Chondrocyte (in vitro differentiated cells): ENCODE measurements at places on chromosomes 6 and 20. TPM values are rescaled to one million over a fixed set of nuclear protein-coding genes. Genes with fewer than 3 reads are reported as not detected.

GRCh38 chr20:44946271-44946852 lies 13.8 kb downstream of the TOMM34 start:
- peaks cover 26% of the 10 kb centered on the region for H3K36me3 ChIP-seq
- H3K27me3 ChIP-seq, result no peaks in the 10 kb centered on the region
- H3K4me3 ChIP-seq, result no peak overlapping the region
- H3K27ac ChIP-seq, result no peak overlapping the region
- no peak for DNase-seq

DNA sequence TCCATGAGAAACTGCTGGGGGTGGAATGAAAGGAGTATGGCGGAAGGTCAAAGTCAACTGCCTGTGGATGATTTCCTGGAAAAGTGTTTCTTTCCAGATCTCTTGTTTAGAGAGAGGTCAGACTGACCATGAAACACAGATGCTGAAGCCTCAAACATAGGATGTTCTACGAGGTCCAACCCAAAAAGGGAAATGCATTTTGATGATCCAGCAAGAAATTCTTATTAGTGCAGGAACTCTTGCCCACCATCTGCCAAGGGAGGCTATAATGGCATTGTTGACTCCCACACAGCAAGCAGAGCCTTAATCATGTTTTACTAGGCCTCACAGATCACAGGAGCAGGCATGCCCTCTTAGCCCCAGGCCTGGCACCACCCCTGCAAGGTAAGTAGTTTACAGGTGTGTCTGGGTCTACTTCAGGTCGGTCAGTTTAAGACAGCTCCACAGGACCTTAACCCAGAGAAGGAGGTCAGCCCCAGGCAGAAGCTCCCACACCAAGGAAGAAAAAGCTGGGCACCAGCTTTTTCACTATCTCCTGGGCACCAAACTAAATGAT lies 67.6 kb upstream of the CNKSR3 start:
- no peaks in the 10 kb centered on the region for H3K27me3 ChIP-seq
- H3K36me3 ChIP-seq, result peaks cover 7% of the 10 kb centered on the region
- no peak for DNase-seq
- no peak overlapping the region for H3K27ac ChIP-seq

DNA sequence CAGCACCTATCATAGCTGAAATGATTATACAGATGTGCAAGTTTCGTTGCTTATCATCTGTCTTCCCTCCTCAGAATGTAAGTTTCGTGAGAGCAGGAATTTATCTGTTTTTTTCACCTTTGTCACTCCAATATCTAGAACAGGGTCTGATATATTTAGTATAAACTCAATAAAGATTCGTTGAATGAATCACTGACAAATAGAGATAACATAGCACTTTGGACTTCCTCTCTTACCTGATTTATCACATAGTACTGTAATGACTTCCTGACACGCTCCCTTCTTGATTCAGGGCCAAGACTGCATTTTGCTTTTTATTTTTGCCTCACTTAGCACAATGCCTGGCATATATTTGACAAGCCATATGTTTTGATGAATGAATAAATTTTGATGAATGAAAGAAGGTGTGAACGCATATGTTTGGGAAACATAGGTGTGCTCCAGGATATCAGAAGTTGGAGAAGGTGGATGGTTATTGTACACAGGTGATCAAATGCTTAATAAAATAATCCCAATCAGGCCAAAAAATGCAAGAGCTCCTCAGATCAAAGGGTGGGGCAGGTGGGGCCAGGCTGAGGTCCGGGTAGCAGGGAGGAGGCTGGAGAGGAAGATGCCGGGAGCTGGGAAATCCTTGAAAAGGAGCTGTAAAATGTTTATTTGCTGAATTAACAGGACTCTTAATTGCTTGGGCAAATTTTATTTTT lies 33.0 kb downstream of the PIM1 start:
- peaks cover 5% of the 10 kb centered on the region for H3K27me3 ChIP-seq
- H3K4me1 ChIP-seq, result no peaks in the 10 kb centered on the region
- H3K4me3 ChIP-seq, result no peak overlapping the region

GRCh38 chr20:53774461-53775203 lies 181.0 kb upstream of the ZNF217 start:
- peak overlapping the region; percentile 92 for H3K27ac ChIP-seq
- no peaks in the 10 kb centered on the region for H3K27me3 ChIP-seq
- H3K4me1 ChIP-seq, result peaks cover 36% of the 10 kb centered on the region
- no peak overlapping the region for H3K4me3 ChIP-seq

- no peak overlapping the region for H3K27ac ChIP-seq
- no peak for DNase-seq
Measured at GRCh38 chr6:73547036-73547435, 26.2 kb upstream of the EEF1A1 start.

DNA sequence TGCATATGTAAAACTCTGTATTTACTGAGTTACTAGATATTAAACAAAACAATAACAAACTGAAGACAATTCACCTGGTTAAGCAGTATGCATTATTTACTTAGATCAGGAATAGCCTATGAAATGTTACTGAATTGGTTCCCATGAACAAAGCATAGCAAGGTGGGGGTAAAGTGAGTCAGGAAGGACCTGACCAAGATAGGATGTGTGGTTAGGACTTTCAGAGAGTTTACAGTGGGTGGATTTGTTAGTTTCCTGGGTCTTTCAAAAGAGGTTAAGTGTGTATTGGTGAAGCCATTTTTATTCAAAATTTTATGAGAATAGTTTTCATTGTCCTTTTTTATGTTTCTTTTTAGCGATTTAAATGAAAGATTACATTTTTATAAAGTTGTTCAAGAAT lies 32.9 kb downstream of the TBPL1 start:
- no peak overlapping the region for H3K4me3 ChIP-seq
- DNase-seq, result no peak
- H3K27ac ChIP-seq, result no peak overlapping the region
- H3K27me3 ChIP-seq, result no peaks in the 10 kb centered on the region
- H3K4me1 ChIP-seq, result peaks cover 7% of the 10 kb centered on the region
- peaks cover 29% of the 10 kb centered on the region for H3K36me3 ChIP-seq

DNA sequence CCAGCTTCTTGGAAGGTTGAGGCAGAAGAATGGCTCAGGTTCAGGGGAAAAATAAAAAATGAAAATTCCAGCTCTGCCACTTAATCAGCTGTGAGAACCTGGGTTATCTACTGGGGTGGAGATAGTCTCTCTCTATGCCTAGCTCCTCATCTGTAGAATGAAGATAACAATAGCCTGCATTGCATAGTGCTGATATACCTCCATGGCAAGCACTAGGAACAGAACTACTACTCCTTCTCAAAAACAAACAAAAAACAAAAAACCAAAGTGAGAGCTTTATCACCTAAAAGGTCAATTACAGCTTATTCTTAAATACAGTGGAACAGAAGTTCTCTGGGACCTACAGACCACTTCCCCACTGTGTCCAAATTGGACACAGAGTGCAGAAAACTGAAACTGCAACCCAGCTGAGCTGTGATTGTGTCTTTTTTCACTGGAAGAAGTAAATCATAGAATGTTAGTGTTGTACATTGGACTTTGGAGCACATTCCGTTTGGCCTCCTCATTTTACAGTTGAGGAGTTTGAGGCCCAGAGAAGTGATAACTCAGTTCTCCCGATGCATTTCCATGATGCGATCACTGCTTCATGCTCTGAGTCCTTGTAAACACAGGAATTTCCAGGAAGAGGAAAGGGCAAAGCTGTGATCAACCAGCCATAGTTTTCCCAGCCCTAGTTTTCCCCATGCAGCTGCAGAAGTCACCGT lies 23.3 kb downstream of the MTFR2 start:
- H3K4me1 ChIP-seq, result peaks cover 14% of the 10 kb centered on the region
- H3K4me3 ChIP-seq, result no peak overlapping the region
- H3K27ac ChIP-seq, result no peak overlapping the region
- no peak for DNase-seq
- no peaks in the 10 kb centered on the region for H3K27me3 ChIP-seq

DNA sequence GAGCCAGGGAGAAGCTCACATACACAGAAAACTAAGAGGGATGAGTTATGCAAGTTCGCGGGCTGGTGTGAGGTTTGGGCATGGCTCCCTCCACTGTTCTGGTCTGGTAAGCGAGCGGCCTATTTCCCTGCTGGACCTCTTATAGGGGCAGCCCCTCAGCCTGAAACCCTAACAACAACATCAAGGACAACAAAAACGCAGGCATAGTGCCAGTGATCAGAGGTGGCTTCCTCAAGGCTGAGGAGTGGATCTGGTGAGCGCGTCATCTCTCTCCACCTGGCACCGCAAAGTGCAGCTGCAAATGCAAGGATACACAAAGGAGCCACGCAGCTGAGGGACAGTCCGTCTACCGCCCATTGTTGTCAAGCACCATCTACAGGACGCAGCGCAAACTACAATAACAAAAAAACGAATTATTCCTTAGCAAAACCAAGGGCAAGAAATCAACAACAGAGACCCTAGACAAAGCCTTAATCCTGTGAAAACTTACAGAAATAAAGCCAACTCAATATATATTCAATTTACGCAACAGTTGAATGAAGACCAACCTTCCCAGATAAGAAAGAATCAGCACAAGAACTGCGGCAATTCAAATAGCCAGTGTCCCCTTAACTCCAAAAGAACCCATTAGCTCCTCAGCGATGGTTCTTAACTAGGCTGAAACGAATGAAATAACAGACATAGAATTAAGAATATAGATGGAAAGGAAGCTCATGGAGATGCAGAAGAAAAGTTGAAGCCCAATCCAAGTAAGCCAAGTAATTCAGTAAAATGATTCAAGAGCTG lies 9.2 kb upstream of the DEFB110 start:
- no peak overlapping the region for H3K4me3 ChIP-seq
- H3K27ac ChIP-seq, result no peak overlapping the region
- no peak for DNase-seq
- H3K36me3 ChIP-seq, result no peaks in the 10 kb centered on the region
- peaks cover 18% of the 10 kb centered on the region for H3K27me3 ChIP-seq

DNA sequence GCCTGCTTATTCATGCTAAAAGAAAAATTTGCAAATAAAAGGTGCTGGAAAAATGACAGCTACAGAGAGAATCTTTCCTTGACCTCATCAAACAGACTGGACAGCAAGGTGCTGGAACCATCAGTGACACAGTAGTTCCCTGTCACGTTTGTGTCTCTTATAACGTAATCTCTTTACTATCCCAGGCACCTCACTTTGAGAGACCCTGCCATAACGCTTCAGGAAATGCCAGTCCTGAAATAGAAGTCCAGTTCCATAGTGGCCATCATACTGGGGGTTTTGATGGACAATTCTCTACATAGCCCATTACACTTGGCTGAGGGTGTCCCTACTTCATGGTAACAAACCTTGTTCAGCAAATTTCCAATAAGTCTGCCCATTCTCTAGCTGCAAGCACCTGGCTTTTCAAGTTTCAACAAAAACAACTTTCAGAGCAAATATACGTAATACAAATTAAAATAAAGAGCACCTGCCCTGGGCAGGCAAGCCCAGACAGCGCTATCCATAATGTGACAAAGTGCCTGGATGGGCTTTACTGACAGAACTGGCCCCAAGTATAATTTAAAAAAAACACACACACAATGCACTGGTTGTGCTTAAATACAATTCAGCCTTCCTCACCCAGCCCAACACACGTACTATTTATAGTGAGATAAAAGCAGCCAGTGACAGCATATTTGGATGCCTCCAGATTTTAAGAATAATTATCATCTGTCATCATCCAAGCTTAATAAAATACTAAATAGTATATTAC lies 38.7 kb downstream of the CNKSR3 start:
- peak overlapping the region; percentile 33 for H3K27ac ChIP-seq
- H3K4me1 ChIP-seq, result peaks cover 34% of the 10 kb centered on the region
- H3K27me3 ChIP-seq, result no peaks in the 10 kb centered on the region
- no peak for DNase-seq

- H3K4me3 ChIP-seq, result no peak overlapping the region
- peaks cover 8% of the 10 kb centered on the region for H3K36me3 ChIP-seq
- no peak for DNase-seq
- H3K27me3 ChIP-seq, result no peaks in the 10 kb centered on the region
- no peak overlapping the region for H3K27ac ChIP-seq
Measured at GRCh38 chr6:45027126-45027525, 301.0 kb upstream of the RUNX2 start.

The BPIFA1 gene
- total RNA-seq, result not detected in 3 replicates

The TENT5A gene
- total RNA-seq, result 25.8 to 57.9 TPM (median 27.9 TPM) in 3 replicates

The KIF25 gene
- total RNA-seq, result not detected in 3 replicates
